ENCODE measurements at places on chromosomes 3 and 15.

GRCh38 chr3:10391391-10391790 is 70.5 kb upstream of the SEC13 start:
- no peak for DNase-seq

DNA sequence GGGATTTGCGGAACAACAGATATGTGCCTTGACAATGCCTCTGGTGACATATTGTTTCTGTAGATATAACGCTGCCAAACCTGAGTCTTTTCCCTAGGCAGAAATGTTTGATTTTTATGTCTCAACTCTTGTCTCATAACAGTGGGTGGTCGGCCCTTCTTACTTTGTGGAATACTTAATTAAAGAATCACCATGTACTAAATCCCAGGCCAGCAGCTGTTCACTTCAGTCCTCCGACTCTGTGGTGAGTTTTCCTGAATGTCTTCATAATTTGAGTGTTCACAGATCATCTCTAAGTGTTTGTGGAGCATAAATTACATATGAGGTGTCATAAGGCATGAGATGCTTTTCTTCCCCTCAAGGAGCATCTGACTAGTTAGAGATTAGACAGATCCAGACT is 5.9 kb downstream of the FETUB start:
- DNase-seq: no peak

- no peak for DNase-seq
Observed at GRCh38 chr15:48541341-48542278, 103.9 kb downstream of the FBN1 start.

GRCh38 chr15:68184616-68185480 is 20.3 kb downstream of the CALML4 start:
- DNase-seq: no peak

- DNase-seq: no peak
Observed at GRCh38 chr3:128933922-128934253, 54.5 kb downstream of the ACAD9 start.

GRCh38 chr15:63212050-63213004 is 22.9 kb downstream of the RAB8B start:
- no peak for DNase-seq

- peak; percentile 44 for DNase-seq
Observed at GRCh38 chr3:46127503-46127902, 80.6 kb downstream of the CCR1 start.

DNA sequence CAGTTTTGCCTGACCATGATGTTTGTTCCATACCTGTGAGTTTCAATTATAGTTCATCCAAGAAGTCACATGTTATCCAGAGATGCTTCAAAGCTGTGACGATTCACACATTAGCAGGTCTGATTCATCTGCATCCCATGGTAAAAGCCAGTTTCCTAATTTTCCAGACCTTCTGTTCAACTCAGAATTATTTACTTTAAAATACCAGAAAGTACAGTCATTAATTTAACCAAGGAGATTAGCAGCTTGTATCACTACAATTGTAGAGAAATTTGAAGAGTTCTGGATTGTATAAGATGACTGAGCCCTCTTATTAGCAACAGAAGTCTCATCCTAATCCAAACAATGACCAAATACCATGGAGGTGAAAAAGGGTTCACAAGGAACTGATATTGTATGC is 76.1 kb upstream of the THBS1 start:
- DNase-seq: no peak

GRCh38 chr3:99721633-99722007 is 83.2 kb downstream of the COL8A1 start:
- DNase-seq: no peak

DNA sequence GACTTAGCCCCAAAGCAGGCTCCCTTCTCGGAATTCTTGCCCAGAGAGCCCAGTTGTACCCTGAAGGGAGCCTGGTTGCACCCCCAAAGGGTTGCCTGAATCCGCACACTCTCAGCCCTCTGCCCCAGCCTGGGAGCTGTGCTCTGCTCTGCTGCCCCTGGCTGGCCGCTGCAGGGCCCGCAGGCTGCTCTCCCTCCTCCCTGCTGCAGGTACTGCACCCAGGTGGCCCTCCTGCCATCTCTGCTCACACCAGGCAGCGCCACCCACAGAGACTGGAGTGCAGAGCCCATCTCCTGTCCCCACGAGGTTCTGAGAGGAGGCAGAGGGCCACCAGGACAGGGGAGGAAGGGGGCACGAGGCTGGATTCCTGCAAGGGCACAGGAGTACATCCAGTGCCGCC is 134.2 kb upstream of the NSMCE3 start:
- DNase-seq: no peak

DNA sequence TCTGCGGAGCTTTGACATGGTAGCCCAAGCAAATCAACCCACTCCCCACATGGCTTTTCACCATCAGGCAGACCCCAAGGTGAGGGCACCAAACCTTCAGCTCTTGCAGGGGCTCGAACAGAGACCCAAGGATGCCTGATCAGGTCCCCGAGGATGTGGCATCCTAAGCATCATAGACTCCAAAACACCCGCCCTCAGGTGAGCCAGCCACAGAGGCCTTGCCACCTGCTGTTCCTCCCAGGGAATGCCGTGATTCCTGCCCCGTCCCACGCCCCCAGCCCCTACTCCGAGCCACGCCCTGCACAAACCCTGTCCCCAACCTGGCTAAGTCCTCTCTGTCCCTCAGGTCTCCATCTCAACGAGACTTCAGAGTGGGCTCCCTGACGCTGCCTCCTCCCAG is 34.7 kb upstream of the SLC41A3 start:
- no peak for DNase-seq

GRCh38 chr3:118541796-118542195 is 492.9 kb downstream of the IGSF11 start:
- no peak for DNase-seq

DNA sequence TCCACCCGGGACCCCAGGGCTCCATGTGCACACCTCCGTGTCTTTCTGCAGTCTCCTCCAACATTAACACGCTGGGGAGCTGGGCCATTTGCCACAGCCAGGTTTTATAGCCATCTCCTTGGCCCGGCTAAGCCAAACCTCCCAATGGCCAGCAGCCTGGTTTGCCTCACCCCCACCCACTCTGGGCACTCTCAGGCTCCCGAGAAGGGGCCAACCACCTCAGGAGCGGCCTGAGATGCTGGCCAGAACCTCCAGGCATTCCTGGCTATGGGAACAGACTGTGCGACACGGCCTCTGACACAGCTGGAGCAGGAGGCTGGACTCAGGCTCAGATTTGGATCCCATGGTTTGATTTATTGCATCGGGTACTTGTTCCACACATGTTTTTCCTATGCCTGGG is 289.7 kb downstream of the RPLP1 start:
- no peak for DNase-seq

DNA sequence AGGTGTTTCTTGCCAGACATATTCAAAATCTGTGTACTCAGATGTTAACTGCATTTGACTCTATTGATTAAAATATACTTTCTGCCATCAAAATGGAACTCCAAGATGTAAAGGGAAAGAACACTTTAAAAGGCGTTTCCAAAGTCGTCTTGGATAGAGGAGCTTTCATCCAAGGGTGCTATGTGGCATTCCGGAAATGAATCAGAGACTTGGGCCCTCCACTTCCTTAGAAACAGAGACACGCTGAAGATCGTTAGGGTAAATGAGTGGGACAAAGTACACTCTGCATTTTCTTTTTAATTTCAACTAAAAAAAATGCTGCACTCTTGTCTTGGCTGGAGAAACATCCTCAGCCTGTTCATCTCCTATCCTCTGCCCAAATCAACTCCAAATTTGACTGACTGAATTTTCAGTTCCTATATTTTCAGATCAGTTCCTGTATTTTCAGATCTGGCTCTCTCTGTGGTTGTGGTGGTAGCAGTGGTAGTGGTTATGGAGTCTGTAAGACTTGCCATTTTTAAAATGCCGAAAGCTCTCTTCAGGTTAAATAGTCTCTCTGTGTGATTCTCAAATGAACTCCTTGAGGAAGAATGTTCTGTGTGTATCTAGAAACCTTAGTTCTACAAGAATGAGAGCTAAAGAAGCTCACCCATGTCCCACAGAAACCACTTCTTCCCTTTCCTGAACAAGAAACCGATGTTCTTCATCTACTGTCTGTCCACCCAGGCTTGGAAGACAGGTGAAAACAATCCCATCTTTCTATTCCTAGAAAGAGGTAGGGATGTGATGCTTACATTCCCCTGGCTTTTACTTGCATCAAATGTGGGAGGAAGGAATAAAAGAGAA is 156.8 kb upstream of the ICE2 start:
- DNase-seq: peak; percentile 18

DNA sequence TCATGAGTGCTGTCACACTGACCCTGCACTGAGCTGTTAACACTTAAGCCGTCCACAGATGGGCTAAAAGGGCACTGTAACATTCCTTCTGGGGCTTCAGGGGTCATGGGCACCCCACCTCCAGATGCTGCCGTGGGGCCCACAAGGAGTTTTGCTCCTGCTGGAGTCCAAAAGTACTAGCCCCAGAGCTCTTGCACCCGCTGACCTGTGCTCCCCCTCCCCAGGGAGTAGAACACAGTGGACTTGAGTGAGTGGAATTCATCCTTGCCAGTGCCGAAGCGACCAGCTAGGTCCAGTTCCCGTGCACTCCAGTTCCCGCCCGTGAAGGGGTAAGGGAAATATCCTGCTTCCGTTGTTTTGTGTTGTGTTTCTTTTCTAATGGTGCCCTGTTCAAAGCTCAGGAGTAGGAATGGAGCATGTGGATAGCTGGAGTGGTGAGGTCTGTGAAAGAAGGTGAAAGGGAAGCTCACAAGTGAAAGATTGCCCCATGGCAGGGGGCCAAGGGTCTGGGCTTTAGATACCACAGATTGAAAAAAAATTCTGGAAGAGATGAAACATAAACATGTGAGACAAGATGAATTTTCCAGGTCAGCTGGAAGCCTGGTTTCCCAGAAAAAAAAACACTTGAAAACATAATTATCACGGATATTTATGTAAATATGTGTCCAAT is 36.6 kb downstream of the SLCO2A1 start:
- DNase-seq: no peak

DNA sequence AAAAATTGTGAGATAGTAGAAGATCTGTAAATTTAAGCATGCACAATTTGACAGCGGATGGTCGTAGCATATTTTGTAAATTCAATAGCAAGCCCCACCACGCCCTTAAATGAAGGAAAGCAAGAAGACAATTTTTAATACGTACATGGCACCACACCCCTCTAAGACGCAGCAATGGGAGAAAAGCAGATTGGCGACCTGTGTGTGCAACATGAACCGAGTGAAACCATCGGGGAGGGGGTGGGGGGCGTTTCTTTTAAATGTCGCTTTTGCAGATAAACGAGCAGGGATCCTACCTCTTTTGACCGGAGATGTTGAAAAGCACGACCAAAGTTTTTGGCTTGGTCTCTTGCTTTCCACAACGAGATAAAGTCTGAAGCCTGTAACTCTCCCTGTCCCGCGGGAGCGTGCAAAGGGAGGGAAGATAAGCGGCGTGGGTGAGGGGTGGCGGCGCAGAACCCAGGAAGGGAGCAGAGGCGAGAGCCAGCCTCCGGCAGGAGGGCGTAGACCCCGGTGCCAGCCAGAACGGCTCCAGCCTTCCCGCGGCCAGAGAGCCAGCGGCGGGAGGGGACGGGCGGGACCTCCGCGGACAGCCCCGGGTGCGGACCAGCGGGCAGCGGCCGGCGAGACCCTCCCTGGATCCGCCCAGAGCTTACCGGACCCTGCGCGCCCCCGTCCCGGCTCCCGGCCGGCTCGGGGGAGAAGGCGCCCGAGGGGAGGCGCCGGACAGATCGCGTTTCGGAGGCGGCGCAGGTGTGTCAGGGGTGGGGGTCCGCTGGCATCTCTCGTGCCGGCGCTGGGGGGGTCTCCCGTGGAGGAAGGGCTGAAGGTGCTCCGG is at the start of gene CHL1:
CHL1 (plus strand) TSS at position 453 of the 838 bp plus-strand sequence. CDS start 123,014 bp downstream, outside the sequence.
- DNase-seq: no peak

GRCh38 chr3:38313695-38314094 is 31.6 kb downstream of the SLC22A14 start:
- no peak for DNase-seq

DNA sequence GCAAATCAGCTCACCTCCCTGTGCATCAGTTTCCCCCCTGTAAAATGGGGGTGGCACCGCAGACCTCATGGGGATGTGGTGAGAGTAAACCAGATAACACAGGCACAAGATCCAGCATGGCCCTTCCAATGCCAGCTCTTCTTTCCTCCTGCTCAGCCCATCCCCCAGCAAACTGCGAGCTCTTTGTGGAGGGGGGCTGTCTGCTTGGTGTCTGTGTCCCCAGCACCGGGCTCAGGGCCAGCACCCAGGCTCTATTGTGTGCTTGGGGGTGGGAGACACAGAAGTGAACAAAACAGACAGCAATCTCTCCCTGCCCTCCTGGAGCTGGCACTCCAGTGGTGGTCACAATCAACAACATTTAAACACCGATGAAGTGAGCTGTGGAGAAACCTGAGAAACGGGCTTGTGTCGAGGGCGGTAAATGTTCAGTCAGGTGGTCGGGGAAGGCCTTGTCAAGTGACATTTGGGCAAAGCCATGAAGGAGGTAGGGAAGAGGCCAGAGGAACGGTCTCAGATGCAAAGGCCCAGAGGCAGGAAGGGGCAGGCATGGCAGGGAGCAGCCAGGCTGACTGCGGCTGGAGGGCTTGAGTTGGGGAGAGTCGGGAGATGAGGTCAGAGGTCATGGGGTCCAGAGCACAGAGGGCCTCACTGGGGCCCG is 28.4 kb downstream of the GRIP2 start:
- no peak for DNase-seq

GRCh38 chr3:10374311-10374710 is 53.4 kb upstream of the SEC13 start:
- no peak for DNase-seq

- DNase-seq: no peak
Observed at GRCh38 chr3:194801461-194802432, 116.1 kb downstream of the FAM43A start.

GRCh38 chr3:39228496-39228895 is 36.1 kb upstream of the XIRP1 start:
- no peak for DNase-seq

- DNase-seq: no peak
Observed at GRCh38 chr3:154952553-154952952, 127.6 kb upstream of the MME start.

DNA sequence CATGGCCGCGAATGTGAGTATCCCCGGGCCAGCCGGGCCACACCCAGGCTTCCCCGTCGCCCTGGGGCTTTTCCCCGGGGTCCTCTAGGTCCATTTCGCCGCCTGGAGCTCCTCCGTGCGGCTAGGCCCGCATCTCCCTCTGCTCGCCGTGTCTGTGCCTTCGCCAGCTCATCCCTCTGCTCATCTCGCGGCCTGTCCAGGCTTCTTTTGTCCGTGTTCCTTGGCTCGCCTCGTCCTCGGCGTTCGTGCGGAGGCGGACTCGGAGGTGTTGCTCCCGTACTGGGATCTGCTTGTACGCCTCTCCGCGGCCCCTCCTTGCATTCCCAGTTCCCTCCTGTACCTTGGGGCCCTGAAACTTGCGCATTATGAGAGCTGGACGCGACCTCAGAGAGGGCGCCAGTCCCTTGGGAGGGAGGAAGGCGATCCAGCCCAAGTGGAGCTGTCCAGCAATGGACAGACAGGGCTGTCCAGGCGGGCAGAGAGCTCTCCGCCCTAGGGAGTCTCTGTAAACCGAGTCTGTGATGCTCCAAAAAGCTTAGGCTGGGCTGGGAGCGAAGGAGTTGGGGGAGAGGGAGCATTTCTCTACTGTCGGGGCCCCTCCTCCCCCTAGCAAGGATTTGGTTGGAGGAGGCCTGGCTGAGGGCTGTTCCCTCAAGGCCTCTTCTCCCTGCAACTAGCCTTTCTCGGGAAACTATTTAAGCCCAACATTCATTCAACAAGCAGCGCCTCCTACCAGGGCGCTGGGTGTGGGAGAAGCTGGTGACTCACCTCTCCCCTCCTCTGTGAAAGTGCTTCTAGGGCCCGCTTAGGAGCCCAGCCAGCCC is 553 bp downstream of the TMEM43 start:
- DNase-seq: peak; percentile 68

Data from HTR-8/SVneo (cell line).